HT-29 (cell line): ENCODE measurements at places on chromosomes 5 and 9.
A peak's percentile ranks its signal among the peaks of the same experiment; 100 is the strongest.

- DNase-seq = no peak
These were observed 107.1 kb downstream of the MUSK start for GRCh38 chr9:110775724-110776123.

DNA sequence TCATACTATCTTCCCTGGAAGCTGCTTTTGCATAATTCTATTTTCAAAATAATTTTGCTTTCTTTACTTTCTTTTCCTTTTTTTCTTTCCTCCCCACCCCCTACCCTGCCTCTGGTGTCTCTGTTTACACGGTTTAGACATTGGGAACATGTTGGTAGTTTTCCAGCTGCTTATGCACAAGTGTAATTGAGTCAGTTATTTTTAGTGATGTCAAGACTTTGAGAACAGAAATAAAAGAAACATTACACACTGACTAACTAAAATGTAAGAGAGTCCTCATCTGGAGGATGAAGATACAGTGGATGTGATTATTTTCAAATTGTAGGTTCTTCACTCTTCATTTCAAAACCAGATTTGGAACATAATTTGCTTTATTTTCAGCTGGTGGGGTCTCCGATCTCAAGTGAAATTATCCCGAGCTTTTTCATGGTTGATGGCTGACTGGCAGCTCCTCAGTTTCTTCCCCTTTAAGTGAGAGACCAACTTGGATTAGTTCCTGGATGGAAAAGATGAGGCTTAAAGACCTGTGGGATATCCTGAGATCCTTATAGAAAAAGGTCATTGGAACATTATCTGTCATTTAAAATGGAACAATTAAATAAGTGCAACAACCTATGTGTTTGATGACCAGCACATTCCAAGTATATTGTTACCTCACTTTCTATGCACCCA lies 154.4 kb upstream of the ZNF462 start:
- DNase-seq = no peak

GRCh38 chr9:128771094-128771721 lies 519 bp downstream of the ZER1 start:
- peak; percentile 33 for DNase-seq

- DNase-seq = no peak
These were observed 25.1 kb upstream of the FCN1 start for GRCh38 chr9:134942788-134943184.

DNA sequence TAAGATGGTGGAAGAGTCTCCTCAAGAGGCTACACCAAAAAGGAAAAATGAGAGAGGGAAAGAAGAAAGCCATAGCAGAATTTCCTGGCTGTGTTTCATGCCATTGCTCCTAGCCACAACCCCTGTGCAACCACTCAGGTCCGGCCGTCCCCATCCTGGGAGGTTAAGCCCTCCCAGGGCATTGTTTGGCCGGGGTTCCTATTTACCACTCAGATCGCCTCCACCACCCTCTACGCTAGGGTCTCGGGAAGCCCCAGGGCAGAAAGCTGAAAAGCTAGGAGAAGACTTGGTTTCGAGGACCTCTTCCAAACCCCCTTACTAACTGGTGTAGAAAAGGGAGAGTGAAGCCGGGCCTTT lies 715 bp downstream of the RC3H2 start:
- peak; percentile 70 for DNase-seq

- DNase-seq = no peak
These were observed 54.1 kb downstream of the MAN2A1 start for GRCh38 chr5:109743770-109744212.

- DNase-seq = no peak
These were observed 29.9 kb downstream of the COL5A1 start for GRCh38 chr9:134671341-134672113.

- DNase-seq = peak; percentile 35
These were observed 35.0 kb upstream of the DMRT1 start for GRCh38 chr9:806285-807156.

DNA sequence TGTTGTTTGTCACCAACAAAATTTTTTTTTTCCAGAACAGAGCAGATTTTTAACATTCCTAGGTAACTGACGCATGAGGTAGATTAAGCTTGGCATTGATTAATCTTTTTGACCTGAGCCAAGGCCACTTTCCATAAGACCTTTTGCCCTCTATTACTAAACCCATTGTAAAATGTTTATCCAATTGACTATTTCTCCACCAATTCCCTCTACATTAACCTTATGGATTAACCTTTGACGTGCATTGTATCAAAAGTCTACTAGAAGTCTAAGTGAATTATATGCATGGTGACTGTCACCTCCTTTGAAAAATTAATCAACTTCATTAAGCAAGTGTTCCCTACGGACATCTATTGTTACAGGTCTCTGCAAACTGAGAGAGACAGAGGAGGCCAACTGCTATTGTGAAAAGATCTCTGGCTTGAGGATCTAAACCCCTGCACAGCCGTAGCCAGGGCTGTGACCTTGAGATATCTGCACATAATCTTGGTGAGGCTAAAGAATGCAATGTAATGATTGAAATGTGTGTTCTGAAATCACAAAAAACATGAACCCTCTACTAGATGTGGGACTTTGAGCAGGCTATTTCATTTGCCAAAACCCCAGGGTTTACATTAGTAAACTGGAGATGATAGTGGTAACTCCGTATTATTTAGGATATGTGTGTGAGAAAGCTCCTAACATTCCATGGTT lies 632.2 kb downstream of the TLR4 start:
- DNase-seq = no peak

GRCh38 chr5:37212096-37212495 lies 37.1 kb downstream of the CPLANE1 start:
- peak; percentile 34 for DNase-seq

DNA sequence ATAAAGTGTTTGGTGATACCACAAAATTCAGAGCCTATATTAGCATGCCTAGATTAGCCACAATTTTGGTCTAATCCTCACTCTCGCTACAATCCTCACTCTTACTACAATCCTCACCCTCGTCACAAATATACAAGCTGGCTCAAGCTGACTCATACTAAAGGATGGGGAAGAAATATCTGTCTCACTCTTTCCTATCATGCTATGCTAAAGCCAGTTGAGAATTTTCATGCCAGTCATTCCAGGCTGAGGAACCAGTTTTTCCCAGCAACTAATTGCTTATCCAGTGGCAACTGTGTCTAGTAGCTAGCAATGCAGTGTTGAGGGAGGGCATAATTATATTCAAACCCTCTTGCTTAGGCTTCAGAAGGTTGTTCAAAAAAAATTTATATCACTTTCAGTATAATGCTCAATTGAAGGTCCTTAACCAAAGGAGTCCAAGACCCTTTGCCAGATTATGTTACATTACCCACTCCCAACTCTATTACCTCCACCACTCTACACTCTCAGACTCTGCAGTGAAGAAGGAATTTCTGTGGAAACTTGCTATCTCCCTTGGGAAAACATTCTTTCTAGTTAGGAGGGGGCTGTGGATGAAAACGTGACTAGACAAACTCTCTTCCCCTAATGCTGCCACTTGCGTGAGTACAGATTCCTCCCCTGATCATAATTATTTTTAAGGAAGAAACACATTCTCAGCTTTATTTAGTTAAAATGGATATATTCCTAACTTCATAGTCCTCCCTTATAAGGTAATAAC lies 810.3 kb upstream of the ACO1 start:
- no peak for DNase-seq
